NCI-H1048 (cell line): ENCODE measurements at places on chromosomes 3 and 15.
A peak's percentile ranks its signal among the peaks of the same experiment; 100 is the strongest.

DNA sequence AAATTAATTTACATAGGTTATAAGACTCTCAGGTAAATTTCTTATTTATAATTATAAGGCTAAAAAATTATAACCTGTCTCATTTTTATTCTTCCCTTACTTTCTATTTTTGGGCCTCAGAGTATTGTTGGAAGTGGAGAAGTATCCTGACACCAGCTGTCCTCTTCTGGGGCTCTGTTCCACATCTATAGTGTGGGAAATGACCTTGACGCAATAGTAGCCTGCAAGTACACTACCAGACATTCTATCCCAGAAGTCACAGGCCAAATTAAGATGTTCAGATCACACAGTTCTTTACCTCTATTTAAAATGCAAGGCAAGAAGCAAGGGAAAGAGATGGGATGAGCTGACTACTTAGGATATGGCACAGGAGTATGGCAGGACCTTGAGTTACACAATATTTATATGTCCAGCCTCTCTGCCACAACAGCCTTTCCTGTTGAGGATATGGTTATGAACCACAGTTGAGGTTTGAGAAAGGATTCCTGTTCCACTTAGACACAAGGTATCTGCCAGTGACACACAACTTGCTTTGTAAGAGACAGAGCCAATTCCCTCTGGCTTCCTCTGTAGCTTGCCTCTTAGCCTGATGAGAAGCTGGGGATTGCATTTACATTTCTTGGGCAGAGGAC is 158.0 kb upstream of the IL12A start:
- no peak for DNase-seq

DNA sequence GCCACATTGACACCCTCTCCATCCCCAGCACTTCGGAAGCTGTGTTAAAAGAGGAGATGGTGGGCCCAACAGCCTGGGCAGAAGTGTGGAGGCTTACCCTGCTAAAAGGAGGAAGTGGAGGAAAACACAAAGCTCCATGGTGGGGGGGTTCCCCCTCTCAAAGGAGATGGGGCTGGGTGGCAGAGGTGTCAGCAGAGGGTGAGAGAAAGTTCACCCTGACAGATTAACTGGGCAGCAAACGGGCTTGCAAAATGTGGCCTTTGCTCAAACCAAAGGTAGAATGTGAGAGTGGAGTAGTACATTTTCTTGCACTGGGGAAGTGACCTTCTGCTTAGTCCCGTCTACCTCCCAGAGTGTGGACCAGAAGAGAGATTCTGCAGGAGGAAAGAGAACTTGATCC is 44.7 kb downstream of the MYO1E start:
- no peak for DNase-seq

DNA sequence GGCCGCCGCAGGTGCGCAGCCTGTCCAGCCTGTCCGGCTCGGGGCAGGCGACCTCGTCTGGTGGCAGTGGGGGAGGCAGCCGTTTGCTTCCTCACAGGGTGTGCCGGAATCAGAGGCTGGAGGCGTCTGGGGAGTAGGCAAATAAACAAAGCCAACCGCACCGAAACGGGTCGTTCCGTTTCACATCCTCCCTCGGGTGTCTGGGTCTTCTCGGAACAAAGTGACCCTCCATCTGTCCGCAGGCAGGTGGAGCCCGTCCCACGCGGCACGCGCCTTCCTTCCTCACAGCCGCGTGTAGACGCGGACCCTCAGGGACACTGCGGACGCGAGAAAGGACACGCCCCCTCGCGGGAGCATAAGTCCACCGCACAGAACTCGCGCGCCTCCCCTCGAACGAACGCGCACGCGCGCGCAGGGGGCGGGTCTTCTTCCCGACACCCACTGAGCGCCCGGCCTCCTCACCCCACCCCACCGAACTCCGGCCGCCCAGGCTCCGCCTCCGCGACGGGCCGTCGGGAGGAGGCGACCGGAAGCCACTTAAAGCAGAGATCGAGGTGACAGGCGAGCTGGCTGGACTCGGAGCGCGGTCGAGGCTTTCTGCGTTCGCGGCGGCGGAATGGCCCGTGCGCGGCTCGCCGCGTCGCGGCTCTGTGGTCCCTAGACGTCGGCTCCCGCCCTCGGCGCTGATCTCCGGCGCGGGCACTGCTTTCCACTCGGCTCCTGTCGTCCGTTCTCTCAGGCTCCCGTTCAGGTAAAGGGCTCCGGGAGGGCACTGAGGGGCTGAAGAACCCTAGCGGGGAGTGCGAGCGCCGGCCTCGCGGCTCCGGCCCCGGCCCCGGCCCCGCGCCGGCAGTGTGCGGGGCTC is at the start of gene TIPARP:
TSS of gene TIPARP (plus strand) at position 545 of the 865 bp plus-strand sequence. CDS start 3,108 bp downstream, outside the sequence.
- DNase-seq: peak; percentile 92

DNA sequence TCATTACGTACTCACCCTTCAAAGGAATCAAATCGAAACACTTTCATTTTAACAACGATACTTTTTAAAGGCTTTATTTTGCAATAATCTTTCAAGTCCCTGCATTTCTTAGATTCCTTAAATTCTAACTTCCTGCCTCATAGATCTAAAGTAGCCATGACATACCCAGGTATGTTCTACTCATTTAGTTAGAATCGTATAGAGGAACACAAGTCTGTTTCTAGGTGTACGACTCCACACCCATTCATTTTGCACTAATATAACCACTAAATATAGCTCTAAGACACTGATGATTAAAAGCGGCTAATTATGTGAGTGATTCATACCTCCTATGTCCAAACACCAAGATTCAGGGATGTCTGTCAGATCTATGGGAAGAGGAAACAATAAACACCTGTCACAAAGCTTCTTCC is 1.3 kb downstream of the ATP13A3 start:
- DNase-seq: no peak

DNA sequence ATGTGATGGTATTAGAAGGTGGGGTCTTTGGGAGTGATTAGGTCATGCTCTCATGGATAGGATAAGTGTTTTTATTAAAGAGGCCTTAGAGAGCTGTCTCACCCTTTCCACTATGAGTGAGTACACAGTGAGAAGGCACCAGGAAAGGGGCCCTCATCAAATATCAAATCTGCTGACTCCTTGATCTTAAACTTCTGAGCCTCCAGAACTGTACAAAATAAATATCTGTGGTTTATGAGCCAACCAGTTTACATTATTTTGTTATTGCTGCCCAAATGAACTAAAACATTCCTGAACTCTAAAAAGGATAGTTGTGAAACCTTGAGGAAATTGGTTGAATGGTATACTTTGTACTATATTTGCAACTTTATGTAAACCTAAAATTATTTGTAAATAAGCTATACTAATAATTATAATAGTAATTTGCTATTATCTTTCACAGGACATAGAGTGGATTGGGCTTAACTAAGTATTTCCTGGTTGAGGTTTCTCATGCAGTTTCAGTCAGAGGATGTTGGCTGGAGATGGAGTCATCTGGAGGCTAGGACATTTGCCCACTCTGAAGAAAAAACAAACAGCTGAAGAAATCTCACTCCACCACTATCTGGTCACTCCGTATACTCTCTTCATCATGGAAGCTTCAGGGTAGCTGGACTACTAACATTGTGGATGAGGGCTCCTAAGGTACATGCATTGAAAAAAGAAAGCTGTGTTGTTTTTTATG is 1068.6 kb upstream of the CADM2 start:
- no peak for DNase-seq

GRCh38 chr3:50251220-50251619 is 15.2 kb downstream of the GNAI2 start:
- no peak for DNase-seq
